ENCODE measurements at places on chromosomes 5 and 9.

- no peak for DNase-seq
Measured at GRCh38 chr9:127256324-127256723, 8.2 kb upstream of the GARNL3 start.

- no peak for DNase-seq
Measured at GRCh38 chr5:6236858-6237481, 141.4 kb downstream of the MED10 start.

DNA sequence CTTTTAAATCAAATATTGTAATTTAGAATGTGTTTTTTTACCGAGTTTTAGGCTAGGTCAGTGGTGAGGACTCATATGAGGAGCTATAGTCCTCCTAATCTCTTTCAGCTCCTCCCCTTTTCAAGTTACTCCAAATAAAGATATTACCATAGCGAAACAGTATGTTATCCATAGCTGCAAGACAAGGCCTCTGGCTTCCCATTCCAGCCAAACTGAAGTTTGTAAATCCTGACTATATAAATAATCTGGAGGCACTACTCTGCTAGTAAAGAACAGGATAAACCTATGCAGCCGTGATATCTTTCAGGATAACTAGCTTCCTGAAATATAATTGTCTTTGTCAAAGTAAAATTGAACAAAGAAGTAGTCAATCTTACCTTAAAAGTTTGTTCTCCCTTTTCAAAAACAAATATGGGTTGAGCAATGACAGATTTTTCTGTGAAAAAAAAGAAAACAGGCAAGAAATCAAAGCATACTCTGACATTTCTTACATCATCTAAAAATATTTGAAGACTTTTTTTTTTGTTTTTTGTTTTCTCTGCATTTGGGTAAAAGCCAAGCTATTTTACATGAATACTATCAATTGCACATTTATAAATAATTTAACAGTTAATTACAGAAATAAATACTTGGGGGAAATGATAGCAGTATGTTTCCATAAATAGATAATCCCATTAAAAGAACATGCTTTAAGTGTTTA is 29.3 kb upstream of the NADK2 start:
- no peak for DNase-seq

DNA sequence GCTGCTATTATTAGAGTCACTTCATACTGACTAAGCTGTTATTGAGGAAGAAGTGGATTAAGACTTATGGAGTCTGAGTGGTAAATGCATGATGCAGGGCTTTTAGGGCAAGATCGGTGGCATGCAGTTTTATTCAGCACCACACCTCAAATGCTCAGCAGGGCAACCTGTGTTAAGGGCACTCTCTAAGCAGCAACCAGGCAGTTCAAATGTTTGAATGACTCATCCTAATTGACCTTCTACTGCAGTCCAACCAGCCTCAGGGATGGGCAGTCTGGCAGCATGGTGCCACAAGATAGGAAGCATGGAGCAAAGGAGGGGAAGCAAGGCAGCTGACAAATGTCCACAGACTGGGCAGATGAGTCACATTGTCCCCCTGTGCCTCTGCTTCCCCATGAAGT is 80.2 kb upstream of the MIER3 start:
- no peak for DNase-seq

DNA sequence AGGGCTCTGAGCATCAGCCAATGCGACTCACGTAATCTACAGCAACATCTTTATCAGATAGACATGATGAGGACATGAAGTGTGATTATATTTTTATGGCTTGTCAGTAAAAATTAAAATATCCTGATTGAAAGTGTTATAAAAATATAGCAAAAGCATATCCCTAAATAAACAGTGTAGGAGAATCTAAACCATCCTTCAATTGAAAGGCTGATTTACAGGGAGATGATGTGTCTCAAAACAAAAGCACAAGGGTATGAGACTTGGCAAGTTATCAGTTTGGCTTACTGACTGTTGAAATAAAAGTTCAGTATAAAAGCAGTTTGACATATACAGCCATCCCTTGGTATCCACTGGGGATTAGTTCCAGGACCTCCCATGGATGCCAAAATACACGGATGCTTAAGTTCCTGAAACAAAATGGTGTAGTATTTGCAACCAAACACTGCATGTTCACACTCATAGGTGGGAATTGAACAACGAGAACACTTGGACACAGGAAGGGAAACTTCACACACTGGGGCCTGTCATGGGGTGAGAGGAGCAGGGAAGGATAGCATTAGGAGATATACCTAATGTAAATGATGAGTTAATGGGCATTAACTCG is 149.9 kb upstream of the MAP1B start:
- DNase-seq: no peak

GRCh38 chr5:105581988-105582690 is 2019.5 kb upstream of the NUDT12 start:
- no peak for DNase-seq

- no peak for DNase-seq
Measured at GRCh38 chr9:35749515-35750255, 598 bp downstream of the RGP1 start.
